ENCODE measurements at places on chromosomes 4 and X.

GRCh38 chr4:743463-744211 lies 38.0 kb downstream of the PCGF3 start:
- DNase-seq, result no peak

DNA sequence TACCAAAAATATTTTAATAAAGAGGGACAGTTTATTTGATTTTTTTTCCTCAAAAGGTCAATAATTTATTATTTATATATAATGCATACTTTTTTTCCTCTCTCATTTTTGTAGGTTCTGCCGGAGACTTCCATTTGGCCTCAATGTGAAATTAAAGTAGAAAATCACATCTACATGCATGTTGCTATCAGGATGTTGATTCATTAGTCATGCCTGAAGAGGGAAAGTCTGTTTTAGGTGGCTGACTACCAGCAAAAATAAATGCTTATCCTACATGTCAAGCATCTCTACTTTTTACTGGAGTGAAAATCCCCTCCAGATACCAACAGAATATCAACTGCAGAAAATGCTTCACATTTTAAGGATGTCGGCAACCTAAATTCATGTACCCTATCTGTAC lies 41.5 kb downstream of the KIAA0232 start:
- no peak for DNase-seq

GRCh38 chrX:9677098-9677739 lies 88.4 kb downstream of the GPR143 start:
- DNase-seq, result no peak

- no peak for DNase-seq
Observed at GRCh38 chrX:107935664-107936433, 46.3 kb downstream of the TEX13B start.

DNA sequence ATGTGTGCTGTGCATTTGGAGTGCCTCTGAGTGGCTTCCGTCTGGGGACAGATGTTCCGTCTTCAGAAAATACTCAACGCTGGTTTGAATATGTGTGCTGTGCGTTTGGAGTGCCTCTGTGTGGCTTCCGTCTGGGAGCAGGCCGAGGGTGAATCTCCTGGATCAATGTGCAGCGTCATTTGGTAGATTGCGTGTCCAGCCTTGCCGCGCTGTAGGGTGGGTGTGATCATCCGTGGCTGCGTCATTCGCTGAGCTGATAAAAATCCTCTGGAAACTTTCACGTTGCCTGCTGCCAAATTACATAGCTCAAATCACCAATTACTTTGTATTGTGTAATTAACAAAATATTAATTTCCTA lies 12.1 kb downstream of the UVSSA start:
- DNase-seq, result no peak

GRCh38 chr4:37977471-37978247 lies 17.5 kb downstream of the PTTG2 start:
- DNase-seq, result peak; percentile 56

- DNase-seq, result no peak
Observed at GRCh38 chr4:68152411-68152810, 22.7 kb upstream of the TMPRSS11F start.

DNA sequence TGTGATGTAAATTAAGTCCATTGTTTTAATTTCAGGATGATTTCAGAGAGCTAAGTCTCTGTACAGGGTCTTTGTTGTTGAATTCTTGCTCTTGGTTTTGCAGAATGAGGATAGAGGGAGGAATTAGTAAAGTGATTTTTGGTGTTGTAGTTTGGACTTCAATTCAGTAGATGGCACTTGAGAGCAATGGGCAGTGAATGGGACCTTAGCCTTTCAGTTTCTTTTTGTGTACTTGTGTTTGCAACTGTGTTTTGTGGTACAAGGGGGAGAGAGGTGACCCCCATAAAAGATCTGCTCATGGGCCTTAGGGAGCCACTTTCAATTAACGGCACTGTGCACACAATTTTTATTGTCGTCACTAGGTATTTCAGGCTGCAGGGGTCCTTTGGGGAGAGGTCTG lies 340.0 kb downstream of the DCAF12L2 start:
- DNase-seq, result no peak

DNA sequence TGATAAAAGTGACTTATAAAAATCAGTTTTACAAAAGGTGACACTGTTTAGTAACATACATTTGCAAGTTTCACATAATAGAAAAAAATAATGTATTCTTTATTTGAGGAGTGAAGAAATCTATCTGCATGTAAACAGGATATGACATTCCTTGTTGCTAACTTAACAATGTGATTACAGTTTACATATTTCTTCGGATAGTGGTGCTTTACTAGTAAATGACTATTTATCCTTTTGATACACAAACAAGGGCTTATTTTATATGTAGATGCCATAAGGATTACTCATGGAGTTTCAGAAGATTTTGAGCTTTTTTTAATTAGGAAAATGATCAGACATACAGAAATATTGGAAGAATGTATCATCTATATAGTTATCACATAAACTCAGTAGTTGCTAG lies 126.5 kb downstream of the SLIT2 start:
- no peak for DNase-seq

DNA sequence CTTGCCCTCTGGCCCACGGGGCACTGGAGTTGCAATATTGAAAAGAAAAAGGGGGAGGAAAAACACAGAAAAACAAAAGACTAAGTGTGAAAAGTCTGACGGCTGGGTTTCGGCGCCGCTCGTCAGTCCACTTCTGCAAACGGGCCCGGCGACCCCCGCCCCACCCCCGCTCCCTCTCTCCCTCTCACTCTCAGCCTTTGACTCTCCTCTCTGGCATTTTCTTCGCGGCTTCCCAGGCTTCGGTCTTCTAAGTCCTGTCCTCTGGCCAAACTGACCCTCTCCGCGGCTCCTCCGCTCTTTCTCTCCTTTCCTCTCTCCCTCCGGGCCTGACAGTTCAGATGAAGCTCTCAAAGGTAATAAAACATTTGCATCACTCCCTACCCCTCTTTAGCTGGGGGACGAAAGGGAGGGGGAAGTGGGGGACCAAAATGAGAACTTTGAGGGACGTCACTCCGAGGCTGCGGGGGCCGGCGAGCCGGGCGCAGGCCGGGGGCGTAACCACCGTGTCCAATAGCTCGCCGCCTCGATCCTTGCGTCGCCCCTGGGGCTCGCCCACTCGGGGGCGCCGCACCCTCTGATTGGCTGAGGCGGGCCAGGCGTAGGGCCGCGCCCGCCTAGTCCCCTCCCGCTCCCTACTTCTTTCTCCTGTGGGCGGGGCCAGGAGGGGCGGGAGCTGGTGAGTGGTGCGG lies at the start of gene NKX6-1:
TSS of gene NKX6-1 (minus strand) at position 358 of the 689 bp plus-strand sequence. CDS start 1,064 bp downstream, outside the sequence.
- no peak for DNase-seq

DNA sequence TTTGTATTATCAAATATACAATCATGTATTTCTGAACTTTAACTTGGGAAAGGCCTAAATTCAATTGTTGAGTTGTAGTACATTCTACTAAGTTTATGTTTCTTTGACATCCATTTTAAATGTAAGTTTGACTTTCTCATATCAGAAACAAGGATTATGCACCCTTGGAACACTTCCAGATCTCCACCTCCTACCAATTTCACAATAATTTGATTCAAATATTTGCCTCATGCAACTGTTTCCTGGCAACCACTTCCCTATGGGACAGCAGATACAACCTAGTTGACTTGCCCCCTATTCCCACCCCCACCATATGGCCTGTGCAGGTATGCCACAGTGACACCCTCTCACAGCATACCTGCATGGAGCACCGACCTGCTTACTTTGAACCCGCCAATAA lies 506.4 kb upstream of the PABPC4L start:
- DNase-seq, result no peak

- no peak for DNase-seq
Observed at GRCh38 chr4:48546336-48546735, 56.3 kb downstream of the ZAR1 start.

DNA sequence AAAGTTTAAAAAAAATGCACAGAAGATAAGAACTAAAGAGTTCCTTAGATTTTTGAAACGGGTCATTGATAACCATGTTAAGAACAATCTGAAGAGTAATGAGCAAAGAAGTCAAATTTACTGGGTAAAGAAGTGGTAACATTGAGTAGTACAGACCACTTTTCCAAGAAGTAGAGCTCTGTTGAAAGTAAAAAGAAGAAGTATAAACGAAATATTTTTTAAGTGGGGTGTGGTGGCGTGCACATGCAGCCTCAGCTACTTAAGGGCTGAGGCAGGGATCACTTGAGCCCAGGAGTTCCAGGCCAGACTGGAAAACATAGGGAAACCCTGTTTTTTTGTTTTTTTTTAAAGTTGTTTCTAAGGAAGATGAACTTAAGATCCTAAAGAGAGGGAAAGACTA lies 68.5 kb downstream of the UBA6 start:
- DNase-seq, result no peak

DNA sequence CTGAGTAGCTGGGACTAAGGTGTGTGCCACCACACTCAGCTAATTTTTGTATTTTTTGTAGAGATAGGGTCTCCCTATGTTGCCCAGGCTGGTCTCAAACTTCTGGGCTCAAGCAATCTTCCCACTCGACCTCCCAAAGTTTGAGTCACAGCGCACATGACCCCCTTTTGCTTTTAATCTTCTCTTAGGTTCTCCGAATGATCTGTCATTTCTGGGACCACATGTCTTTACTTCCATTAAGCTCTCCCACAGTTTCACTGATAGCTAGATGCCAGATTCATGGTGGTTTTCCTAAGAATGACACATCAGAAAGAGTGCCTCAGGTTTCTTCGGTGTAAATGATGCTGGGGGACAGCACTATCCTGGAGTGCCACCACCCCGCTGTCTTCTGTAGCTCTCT lies 17.9 kb downstream of the PRKX start:
- DNase-seq, result no peak

DNA sequence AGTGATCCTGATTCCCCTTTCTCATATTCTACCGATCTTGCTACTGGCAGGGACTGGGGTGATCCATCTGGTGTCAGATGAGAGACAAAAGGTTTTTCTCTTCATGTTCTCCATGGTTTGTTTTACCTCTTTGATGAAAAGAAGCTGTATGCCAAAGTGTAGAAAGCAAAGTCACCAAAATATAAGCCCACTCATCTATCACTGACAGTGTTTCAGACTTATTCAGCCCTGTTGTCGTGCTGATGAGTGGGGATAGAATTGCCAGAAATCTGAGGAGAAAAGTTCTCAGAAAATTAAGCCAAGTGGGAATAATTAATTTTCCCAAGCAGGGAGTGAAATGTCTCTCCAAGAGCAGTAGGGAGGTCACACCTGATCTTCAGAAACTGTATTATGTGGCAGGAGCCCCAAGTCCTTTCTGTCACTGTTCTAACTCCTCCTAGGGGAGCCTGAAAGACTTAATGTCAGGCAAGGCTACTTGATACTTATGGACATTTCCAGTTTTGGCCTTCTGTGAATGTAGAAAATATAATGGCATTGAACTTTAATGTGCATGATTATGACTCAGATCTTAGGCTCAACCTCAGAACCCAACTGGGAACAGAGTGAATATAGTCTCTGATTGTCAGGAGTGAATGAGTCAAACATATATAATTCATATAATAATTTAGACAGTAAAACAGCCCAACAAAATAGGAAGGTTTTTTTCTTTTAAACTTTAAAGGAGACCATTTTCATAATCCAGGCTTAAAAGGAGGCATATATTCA lies 298.1 kb downstream of the ANKRD50 start:
- DNase-seq, result no peak

- DNase-seq, result no peak
Observed at GRCh38 chrX:140822861-140823260, 113.3 kb downstream of the LINC00632 start.

DNA sequence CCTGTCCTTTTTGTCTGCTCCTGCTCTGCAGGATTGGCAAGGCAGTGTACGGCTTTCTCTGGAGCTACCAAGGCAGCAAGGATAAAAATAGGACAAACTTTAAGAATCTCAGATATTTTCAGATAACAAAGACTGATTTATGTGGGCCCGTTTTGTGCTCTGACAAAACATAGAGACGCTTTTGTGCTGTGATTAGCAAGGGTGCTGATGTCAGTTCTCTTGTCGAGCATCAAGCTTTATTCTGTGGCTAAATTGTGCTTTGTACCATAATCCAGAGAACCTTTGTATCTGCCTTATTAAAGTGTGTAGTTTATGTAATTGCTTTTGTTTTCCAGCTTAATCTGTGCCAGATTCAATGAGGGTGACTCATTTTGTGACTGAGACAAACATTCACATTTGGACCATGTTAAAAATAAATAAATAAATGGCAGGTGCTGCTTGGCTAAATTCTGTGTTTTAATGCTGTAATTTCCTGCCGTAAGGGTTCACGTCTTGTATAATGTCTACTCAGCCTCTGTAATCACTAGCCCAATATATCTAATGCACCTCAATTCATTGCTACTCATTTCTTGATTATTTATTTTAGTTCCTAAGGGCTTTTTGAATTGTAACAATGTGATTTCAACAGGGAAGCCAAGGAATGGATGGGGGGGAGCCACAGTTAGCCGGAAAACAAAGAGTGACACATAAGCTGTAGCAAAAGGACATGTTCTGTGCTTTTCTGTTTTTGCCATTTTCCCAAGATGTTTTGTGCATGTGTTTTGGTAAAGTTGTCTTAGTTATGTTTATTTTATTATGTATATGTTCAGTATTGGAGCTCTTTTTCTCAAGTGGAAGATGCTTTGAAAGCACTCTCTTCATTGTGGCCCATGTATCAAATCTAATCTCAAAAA lies 75.1 kb downstream of the GAB1 start:
- no peak for DNase-seq

GRCh38 chrX:49264460-49264859 lies at the start of gene FOXP3:
Gene FOXP3 (minus strand): TSS chrX:49264710. CDS start chrX:49258505, 6,205 bp downstream.
- DNase-seq, result no peak

DNA sequence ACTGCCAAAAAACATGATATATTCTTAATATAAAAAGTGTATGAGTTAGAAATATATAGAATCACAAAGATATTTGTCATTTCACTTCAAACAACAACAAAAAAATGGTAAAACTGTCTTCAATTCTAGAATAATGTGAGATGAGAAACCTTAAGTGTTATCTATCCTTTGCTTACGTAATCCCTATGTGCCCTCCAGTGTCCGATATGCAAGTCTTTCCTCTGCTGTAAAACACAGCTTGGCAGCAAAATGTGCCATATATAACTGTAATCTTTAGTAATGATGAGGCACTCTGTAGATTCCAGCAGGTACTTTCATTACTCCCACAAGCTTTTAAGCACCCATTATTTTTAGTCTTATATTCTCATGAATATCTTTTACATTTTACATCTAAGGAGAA lies 555.1 kb upstream of the FRG1 start:
- no peak for DNase-seq

GRCh38 chr4:67401902-67402301 lies 143.4 kb downstream of the CENPC start:
- DNase-seq, result no peak

DNA sequence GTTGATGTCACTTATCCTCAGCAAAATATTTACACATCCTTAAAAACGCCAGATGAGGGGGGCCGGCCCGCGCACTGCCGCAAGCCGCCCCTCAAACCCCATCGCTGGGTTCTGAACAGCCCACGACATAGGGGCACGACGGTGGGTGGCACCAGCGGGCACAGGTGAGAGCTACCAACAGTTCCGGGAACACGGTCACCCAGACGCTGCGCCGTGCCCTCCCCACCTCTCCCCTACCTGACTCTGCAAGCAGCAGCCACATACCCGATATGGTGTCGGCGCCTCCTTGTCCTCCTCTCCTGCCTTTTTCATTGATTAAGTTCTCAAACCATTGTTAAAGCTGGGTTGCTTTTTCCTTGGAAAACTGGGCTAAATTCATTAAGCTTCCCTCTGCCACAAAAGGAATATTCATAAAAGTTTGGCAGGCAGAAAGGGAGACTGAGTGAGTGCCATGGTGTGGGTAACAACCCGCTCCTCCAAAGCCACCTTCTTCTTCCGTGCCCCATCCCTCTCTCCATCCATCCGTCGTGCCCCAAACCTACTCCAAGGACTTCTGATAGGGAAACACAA lies 1.4 kb downstream of the RAI2 start:
- no peak for DNase-seq

Data from stimulated activated CD8-positive, alpha-beta memory T cell treated with anti-CD3 and anti-CD28 coated beads, Interleukin-7, amount 100 ng/mL, for 1 hour (primary cell).